ENCODE measurements at places on chromosomes 3 and 15. TPM values are rescaled to one million over a fixed set of nuclear protein-coding genes. Genes with fewer than 3 reads are reported as not detected.

GRCh38 chr3:67215690-67216089, 217.6 kb downstream of the KBTBD8 start:
- no peak for DNase-seq
- H3K4me1 ChIP-seq, result no peaks in the 10 kb centered on the region
- H3K36me3 ChIP-seq, result no peaks in the 10 kb centered on the region
- H3K4me3 ChIP-seq, result no peak overlapping the region
- H3K27ac ChIP-seq, result no peak overlapping the region
- H3K27me3 ChIP-seq, result no peaks in the 10 kb centered on the region

GRCh38 chr3:13277196-13277813, 142.8 kb downstream of the NUP210 start:
- H3K36me3 ChIP-seq, result no peaks in the 10 kb centered on the region
- H3K4me1 ChIP-seq, result peaks cover 10% of the 10 kb centered on the region
- H3K27ac ChIP-seq, result no peak overlapping the region
- H3K27me3 ChIP-seq, result no peaks in the 10 kb centered on the region

DNA sequence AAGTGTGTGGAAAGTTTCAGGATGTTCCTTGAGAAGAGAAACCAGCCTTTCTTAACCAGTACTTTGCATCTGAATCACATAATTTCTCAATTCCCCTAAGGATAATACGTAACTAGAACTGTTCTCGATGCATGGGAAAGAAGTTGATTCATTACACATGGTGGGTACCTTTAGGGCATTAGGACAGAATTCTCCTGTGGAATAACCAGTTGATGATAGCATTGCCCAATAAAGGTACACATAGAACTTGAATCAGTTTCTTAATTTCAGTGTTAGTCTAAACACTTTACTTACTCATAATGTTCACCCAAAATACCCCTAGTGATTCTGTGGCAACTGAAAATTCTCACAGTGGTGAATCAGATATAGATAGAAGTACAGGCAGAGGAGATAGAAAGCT, 1030.9 kb downstream of the ROBO1 start:
- no peaks in the 10 kb centered on the region for H3K27me3 ChIP-seq
- DNase-seq, result no peak
- H3K4me1 ChIP-seq, result no peaks in the 10 kb centered on the region

The FAM107A gene
- 26.4 TPM for total RNA-seq

The CCR3 gene
- total RNA-seq, result not detected
